ENCODE measurements at places on chromosomes 13 and 19. TPM values are rescaled to one million over a fixed set of nuclear protein-coding genes. Genes with fewer than 3 reads are reported as not detected.

MAP1S gene
- 69.9 TPM for total RNA-seq

CDC42EP5 gene
- not detected for total RNA-seq

GPR108 gene
- 162 TPM for total RNA-seq

CEACAM4 gene
- not detected for total RNA-seq

ZFP82 gene
- total RNA-seq, result 5.8 TPM

GPR4 gene
- total RNA-seq, result 0.07 TPM
